Stimulated activated effector memory CD8-positive, alpha-beta T cell treated with anti-CD3 and anti-CD28 coated beads, Interleukin-12 subunit alpha, Interleukin-12 subunit beta, amount 100 ng/mL, for 72 hours (primary cell): ENCODE measurements at places on chromosomes 5 and 9.

DNA sequence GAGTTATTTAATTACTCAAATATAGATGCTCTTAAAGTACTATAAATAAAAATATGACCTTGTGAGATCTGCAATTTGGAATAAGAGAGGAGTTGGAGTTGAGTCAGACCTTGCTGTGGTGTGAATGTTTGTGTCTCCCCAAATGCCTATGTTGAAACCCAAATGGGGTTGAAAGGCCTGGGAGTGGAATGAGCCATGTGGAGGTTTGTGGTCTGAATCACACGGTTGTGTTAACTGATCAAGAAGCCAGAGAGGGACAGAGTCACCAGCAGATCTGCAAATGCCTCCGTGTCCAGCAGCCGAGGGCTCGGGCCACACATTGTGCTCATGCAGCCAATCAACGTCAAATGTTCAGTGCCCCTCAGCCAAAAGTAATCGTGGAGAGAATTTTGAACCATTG is 404.4 kb downstream of the ICE1 start:
- DNase-seq, result no peak

DNA sequence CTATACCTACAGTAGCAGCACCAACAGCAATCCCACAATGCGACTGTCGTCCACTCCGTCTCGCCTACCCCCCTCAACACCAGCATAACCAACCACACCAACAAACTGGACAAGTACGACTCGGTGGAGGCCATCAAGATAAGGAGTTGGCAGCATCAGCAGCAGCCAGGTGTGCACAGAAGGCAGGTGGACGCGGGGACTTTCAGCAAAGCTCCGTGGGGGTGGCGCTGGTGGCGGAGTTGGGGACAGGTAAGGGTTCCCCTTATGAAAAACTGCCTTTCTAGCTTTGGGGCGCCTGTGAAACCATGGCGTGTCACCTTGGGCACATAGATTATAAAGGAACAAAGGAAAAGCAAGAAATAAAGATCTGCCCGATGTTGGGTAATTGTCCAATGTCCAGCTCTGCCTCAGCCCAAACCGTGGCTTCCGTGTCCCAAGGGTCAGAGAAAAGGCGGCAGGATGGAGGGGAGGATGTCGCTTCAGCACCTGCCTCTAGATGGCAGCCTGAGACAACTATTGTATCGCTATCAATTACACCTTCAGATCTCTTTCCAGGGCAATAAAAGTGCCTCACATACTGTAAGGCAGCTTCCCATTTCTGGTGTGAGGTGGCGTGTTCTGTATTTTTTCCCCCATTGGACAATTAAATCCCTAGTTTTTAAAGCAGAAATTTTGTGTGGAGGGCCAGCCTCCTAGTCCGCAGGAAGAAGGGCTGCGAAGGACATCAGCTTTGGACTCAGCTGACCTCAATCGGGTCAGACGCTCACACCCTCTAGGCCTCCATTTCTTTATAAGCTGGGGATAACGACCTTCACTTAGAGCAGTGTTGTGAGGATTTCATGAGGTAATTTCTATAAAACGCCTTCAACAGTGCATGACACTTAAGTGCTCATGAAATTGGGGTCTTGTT is 58.8 kb downstream of the MTRR start:
- DNase-seq, result peak; percentile 56

GRCh38 chr5:140196115-140196814 is 21.3 kb downstream of the CYSTM1 start:
- no peak for DNase-seq

DNA sequence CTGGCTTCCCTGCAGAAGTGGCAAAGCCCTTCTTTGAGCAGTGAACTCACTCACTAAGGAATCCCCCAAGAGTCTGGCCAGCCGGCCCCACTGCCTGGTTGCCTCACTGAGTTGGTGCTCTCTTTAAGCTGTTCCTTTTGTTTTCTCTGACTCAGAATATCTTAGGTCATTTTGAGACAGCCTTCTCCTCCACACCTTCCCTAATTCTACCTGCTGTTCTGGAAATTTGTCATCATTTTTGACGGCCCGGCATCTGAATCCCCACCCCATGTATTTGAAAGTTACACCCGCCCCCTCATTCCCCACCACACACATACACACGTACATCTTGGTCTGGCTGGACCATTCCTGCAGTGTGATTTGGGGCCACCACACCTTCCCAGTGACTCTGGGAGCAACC is 41.8 kb downstream of the FGF1 start:
- no peak for DNase-seq

DNA sequence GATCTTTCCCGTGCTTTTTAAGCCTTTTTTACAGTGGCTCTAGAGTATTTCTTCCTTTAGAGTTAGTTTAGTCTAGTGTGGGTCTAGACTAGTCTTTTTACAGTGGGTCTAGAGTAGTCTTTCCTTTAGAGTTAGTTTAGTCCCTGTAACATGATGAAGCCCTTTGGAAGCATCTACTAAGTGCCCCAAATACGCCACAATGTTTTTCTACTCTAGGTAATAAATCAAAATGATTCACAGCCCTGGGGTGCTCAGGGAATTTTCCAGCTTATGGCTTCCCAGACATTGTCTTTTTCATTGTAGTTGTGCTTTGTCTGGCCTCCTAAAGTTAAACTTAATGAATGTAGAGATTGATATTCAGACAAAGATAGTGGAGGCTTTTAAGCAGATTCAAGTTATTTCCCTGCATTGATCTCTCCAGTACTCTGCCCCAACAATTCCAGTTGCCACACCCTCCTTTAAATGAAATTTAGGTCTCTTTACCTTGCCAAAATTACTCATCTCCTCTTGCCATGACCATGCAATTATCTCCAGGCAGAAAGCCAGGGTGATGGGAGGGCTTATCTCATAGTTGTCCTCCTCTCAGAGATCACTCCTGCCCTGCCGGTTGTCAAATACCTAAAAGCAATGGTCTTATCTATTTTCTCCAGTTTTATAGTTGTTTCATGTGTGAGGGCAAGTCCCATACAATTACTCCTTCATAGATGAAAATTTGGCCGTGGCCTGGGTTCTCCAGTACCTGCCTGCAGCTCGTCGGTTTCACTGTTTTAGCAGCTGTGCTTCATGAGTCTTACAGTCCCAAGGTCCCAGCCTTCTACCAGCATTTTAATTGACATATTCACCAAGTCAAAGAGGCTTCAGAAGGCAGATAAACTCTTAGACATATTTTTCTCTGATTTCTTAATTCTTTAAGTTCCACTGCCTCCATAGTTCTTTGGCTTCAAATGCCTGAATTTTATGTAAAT is 794.0 kb upstream of the COX7C start:
- DNase-seq, result no peak

- no peak for DNase-seq
Observed at GRCh38 chr5:168125445-168126199, 165.8 kb upstream of the WWC1 start.

DNA sequence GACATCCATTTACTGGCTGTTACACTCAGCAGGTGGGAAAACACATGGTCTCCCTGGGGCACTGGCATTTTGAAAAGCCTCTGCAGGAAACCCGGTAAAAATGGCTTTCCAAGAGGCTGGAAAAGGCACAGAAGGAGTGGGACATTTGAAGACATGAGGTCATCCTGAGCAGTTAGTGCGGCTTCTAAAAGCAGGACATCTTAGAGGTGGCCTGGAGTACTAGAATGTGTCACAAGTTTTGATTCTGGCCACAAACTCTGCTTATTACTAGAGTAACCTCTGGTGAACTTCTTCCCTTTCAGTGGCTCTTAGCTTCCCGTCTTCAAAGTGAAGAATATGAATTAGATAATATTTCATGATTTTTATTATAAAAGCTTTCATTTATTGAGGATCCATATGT is 423.0 kb upstream of the BRINP1 start:
- no peak for DNase-seq

- no peak for DNase-seq
Observed at GRCh38 chr9:92726971-92727715, 37.5 kb downstream of the BICD2 start.

DNA sequence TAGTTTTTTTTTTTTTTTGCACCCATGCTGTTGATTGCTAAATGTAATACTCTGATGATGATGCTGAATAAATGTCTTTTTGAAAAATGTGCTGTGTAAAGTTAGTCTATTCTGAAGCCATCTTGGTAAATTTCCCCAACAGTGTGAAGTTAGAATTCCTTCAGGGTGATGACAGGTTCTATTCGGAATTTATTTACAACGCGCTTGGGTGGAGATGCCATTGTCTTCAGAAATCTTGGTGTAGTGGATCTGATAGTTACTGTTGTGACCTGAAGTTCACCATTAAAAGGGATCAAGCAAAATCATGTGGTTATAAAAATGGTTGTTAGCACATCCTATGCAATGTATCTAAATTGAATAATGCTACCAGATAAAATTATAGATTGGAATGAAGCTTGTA is 36.3 kb upstream of the DMRT1 start:
- no peak for DNase-seq

DNA sequence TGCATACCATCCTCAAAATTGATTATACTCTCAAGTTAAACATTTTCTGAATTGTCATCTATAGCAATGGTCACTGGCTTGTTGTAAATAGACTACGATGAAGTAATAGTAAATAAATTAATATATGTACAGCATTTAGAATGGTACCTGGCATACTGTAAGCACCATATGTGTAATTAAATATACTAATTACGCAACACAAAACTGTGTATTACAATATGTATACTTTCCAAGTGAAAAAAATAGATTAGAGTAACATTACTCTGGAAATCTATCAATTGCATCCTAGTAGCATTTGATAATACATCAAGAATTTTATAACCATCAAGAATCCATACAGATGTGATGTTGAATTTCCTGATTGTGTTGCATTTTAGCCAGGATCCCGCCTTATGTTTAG is 17.2 kb upstream of the ROR2 start:
- no peak for DNase-seq

GRCh38 chr9:108877524-108877923 is 15.5 kb downstream of the ACTL7A start:
- no peak for DNase-seq

DNA sequence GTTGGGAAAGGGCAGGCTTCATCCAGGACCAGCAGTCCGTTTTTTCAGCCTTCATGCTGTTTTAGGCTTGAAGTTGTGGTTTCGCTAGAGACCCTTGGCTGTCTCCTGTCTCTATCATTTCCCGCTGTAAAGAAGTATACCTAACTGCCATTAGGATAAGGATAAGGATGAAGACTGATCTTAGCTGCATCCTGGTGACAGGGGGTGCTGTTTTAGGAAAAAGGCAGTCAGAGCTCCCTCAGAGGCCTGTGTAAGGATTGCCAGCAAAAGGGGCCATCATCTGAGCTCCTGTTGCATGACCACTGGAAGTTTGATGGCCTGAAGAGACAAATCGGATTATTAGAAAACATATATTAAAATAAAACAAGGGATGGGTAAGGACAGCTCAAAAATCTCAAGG is 64.8 kb upstream of the FGF10 start:
- no peak for DNase-seq

DNA sequence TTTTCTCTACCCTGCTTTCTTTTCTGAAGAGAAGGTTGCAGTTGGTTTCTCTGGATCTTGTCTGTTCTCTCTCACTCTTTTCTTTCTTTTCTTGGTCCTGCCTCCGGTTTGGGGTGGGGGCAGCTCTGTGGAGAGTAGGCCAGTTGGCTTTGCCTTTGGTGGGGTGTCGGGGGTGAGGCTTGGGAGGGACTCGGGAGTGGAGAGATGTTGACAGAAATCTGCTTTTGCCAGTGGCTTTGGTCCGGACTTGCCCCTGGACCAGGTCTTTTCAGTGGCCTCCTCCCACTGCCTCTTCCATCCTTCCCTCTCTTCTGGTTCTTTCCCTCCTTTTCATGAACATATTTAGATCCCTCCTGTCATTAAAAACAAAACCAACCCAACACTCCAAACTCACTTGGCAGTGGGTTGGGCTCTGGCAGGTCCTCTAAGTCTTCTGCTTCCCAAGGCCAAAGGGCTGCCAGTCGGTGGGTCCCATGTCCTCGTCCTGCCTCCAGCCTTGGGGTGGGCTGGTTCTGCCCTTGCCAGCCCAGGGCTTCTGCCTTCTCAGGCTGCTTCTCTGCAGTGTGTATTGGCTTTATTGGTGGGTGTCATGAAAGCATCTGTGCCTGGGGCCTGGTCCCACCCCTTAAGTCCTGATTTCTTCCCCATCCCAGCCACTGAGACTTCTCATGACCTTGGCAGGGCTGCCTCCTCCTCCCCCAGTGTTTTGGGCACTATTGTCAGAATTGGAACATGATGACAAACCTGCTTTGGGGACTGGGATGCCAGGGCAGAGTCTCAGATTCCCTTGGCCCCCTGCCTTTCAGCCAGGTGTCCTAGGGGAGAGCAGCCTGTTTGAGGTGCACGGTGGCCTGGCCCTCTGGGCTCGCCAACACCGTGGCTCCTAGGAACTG is 16.9 kb downstream of the ANKRD33B start:
- DNase-seq, result no peak

GRCh38 chr5:79666758-79667157 is 22.9 kb upstream of the CMYA5 start:
- no peak for DNase-seq

DNA sequence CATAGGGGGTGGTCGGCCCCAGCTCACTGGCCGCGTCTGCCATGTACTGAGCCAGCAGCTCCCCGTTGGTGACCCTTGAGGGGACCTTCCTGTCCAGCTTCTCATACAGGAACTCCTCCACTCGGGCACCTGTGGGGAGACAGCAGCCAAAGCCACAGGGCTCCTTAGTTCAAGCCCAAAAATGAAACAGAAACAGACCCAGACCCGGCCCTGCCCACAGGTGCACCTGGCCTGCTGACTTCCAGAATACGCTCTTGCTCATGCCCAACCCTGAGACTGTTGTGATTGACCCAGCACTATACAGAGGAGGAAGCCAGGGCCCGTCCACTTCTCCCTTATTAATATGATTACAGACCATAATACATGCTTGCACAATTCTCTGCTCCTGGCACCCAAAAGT is 7.0 kb downstream of the SH3GLB2 start:
- DNase-seq, result no peak

GRCh38 chr9:126420643-126421564 is 94.3 kb downstream of the MVB12B start:
- no peak for DNase-seq
